Breast epithelium (tissue), 4 donors: ENCODE measurements at places on chromosomes 4 and X. TPM values are rescaled to one million over a fixed set of nuclear protein-coding genes. Genes with fewer than 3 reads are reported as not detected.

The CCDC120 gene
- 6.3 TPM for total RNA-seq

GRCh38 chr4:7956270-7956808, 16.7 kb upstream of the AFAP1 start:
- DNase-seq = no peak
- H3K4me1 ChIP-seq = peaks cover 7% of the 10 kb centered on the region
- H3K27me3 ChIP-seq = no peaks in the 10 kb centered on the region
- no peak overlapping the region for H3K4me3 ChIP-seq

The RTL5 gene
- 5.0 TPM for total RNA-seq

DNA sequence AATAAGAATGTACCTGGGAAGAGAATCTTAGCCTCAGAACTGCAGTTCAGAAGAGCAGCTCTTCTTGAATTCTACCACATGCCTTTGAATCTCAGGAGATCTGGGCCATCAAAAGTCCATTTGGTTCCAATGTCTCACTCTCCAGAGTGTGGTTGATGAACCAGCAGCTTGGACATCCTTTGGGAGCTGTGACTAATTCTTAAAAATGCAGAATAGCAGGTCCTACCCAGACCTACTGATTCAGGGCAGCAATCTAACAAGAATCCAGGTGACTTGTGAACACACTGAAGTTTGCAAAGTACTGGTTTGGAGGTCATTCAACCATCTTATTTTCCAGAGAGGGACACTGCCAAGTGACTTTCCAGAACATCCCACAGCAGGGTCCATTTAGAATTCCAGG, 244.7 kb downstream of the PACRGL start:
- H3K4me3 ChIP-seq = no peak overlapping the region
- no peaks in the 10 kb centered on the region for H3K4me1 ChIP-seq
- no peak overlapping the region for H3K27ac ChIP-seq

DNA sequence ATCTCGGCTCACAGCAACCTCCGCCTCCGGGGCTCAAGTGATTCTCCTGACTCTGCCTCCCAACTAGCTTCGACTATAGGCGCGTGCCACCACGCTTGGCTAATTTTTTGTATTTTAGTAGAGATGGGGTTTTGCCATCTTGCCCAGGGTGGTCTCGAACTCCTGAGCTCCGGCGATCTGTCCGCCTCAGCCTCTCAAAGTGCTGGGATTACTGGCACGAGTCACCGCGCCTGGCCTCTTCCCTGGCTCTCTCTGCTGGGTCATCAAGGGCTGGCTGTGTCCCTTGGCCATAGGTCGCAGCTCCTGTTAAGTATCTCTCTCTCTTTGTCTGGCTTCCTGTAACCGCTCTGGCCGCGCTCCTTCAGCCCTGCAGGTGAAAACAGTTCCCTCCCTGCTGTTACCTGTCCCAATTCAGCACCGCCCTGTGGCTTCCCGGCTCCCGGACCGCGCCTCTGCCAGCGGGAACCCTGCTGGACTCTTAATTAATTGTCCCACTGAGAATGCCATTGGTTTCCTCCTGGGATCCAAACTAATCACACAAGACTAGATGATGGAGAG, 1.3 kb upstream of the RGS12 start:
- H3K36me3 ChIP-seq = no peaks in the 10 kb centered on the region
- H3K4me3 ChIP-seq = peak overlapping the region; percentile 78
- peak; percentile 80 for DNase-seq
- peaks cover 8% of the 10 kb centered on the region for H3K4me1 ChIP-seq
- peak overlapping the region; percentile 96 for H3K27ac ChIP-seq

The SLC2A9 gene
- total RNA-seq = 9.5 TPM

GRCh38 chrX:78618987-78619386, 40.1 kb downstream of the RTL3 start:
- no peak for DNase-seq
- H3K27me3 ChIP-seq = peaks cover 16% of the 10 kb centered on the region
- H3K4me1 ChIP-seq = no peaks in the 10 kb centered on the region

The GALNT7 gene
- total RNA-seq = 67.2 TPM

- no peak overlapping the region for H3K27ac ChIP-seq
- no peaks in the 10 kb centered on the region for H3K27me3 ChIP-seq
- H3K4me3 ChIP-seq = no peak overlapping the region
- no peaks in the 10 kb centered on the region for H3K36me3 ChIP-seq
These were observed 171.6 kb downstream of the PCDH10 start for GRCh38 chr4:133320576-133321170.

- no peaks in the 10 kb centered on the region for H3K4me1 ChIP-seq
- H3K36me3 ChIP-seq = no peaks in the 10 kb centered on the region
These were observed 8.0 kb upstream of the TENM3 start for GRCh38 chr4:182235021-182235795.

GRCh38 chr4:17203797-17204196, 305.4 kb upstream of the LDB2 start:
- DNase-seq = no peak
- H3K4me1 ChIP-seq = no peaks in the 10 kb centered on the region
- no peak overlapping the region for H3K27ac ChIP-seq
- no peaks in the 10 kb centered on the region for H3K36me3 ChIP-seq

GRCh38 chr4:97867557-97868091, 275.7 kb downstream of the STPG2 start:
- H3K4me1 ChIP-seq = no peaks in the 10 kb centered on the region
- DNase-seq = no peak
- no peak overlapping the region for H3K27ac ChIP-seq
- no peaks in the 10 kb centered on the region for H3K36me3 ChIP-seq
- no peak overlapping the region for H3K4me3 ChIP-seq
- H3K27me3 ChIP-seq = no peaks in the 10 kb centered on the region

The RS1 gene
- total RNA-seq = not detected

GRCh38 chr4:153655002-153655541, 29.0 kb upstream of the TLR2 start:
- peaks cover 11% of the 10 kb centered on the region for H3K4me1 ChIP-seq
- H3K27me3 ChIP-seq = no peaks in the 10 kb centered on the region
- no peak overlapping the region for H3K4me3 ChIP-seq
- peak overlapping the region; percentile 67 for H3K27ac ChIP-seq

The FGA gene
- 0.66 TPM for total RNA-seq

The PDLIM3 gene
- total RNA-seq = 181 TPM

GRCh38 chrX:137118136-137118535, 84.3 kb upstream of the GPR101 start:
- H3K27me3 ChIP-seq = no peaks in the 10 kb centered on the region
- no peaks in the 10 kb centered on the region for H3K4me1 ChIP-seq
- H3K36me3 ChIP-seq = no peaks in the 10 kb centered on the region
- H3K27ac ChIP-seq = no peak overlapping the region

The PCDH18 gene
- total RNA-seq = 52.1 TPM

GRCh38 chr4:130074096-130074495, 978.1 kb downstream of the C4orf33 start:
- peak; percentile 25 for DNase-seq
- no peak overlapping the region for H3K27ac ChIP-seq
- H3K27me3 ChIP-seq = no peaks in the 10 kb centered on the region
- H3K36me3 ChIP-seq = no peaks in the 10 kb centered on the region

- no peaks in the 10 kb centered on the region for H3K4me1 ChIP-seq
- no peak for DNase-seq
- H3K27me3 ChIP-seq = no peaks in the 10 kb centered on the region
- H3K36me3 ChIP-seq = no peaks in the 10 kb centered on the region
These were observed 38.4 kb upstream of the PJA1 start for GRCh38 chrX:69203638-69204037.

DNA sequence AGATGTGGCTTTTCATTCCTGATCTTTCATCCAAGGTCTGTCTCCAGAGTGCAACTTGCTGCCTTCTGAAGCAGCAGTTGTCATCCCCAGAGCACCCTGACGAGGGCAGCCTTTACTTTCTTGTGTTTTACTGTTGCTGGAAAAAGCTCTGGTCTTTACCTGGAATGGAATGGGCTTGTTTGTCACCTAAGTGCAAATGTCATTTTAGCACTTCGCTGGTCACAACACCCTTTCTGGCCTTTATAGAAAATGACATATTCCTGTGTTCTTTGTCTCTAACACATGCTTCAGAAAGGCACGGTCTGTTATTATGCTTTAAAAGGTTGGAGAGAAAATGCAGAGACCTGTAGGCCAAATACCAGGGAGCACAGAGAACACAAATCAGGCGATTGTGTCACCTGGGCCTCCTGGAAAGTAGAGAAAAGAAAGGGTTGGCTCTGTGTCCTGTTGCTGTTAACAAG, 332.7 kb upstream of the IGFBP7 start:
- no peaks in the 10 kb centered on the region for H3K36me3 ChIP-seq
- H3K27me3 ChIP-seq = no peaks in the 10 kb centered on the region
- H3K4me1 ChIP-seq = no peaks in the 10 kb centered on the region
- no peak overlapping the region for H3K27ac ChIP-seq
- no peak overlapping the region for H3K4me3 ChIP-seq

- no peak overlapping the region for H3K27ac ChIP-seq
- H3K27me3 ChIP-seq = no peaks in the 10 kb centered on the region
- H3K4me3 ChIP-seq = no peak overlapping the region
- H3K36me3 ChIP-seq = no peaks in the 10 kb centered on the region
- no peaks in the 10 kb centered on the region for H3K4me1 ChIP-seq
- no peak for DNase-seq
These were observed 61.9 kb downstream of the PRSS12 start for GRCh38 chr4:118290951-118291350.

DNA sequence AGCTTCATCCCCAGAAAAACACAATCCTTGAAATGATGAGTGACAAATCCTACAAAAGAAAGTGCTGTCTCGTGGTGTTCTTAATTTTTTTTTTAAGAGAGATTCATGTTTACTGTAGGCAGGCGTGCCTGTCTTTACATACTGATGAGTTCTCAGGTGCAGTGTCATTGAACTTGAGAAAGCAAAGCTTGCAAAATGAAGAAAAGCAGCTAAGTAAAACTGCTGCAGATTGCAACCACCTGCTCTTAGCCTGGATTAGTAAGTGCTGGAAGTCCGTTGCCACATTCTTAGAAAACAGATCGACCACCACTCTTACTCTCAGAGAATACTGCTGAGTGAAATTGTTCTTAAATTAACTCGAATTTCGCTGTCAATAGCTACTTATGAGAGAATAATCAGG, 854.6 kb downstream of the TRIML1 start:
- no peaks in the 10 kb centered on the region for H3K36me3 ChIP-seq
- H3K27me3 ChIP-seq = no peaks in the 10 kb centered on the region
- H3K27ac ChIP-seq = no peak overlapping the region
- DNase-seq = no peak
- no peaks in the 10 kb centered on the region for H3K4me1 ChIP-seq

The MAGEH1 gene
- 23.0 TPM for total RNA-seq

GRCh38 chr4:108042927-108043326, 53.2 kb downstream of the HADH start:
- H3K4me1 ChIP-seq = no peaks in the 10 kb centered on the region
- no peak overlapping the region for H3K27ac ChIP-seq
- no peak for DNase-seq
- no peaks in the 10 kb centered on the region for H3K36me3 ChIP-seq
- H3K4me3 ChIP-seq = no peak overlapping the region
- H3K27me3 ChIP-seq = no peaks in the 10 kb centered on the region

- H3K27me3 ChIP-seq = no peaks in the 10 kb centered on the region
- no peaks in the 10 kb centered on the region for H3K36me3 ChIP-seq
- H3K4me3 ChIP-seq = no peak overlapping the region
- no peak for DNase-seq
- peak overlapping the region; percentile 81 for H3K27ac ChIP-seq
These were observed 41.1 kb upstream of the CBR4 start for GRCh38 chr4:169050881-169051760.

The TIGD4 gene
- 0.66 TPM for total RNA-seq

The SPIN4 gene
- total RNA-seq = 7.5 TPM

DNA sequence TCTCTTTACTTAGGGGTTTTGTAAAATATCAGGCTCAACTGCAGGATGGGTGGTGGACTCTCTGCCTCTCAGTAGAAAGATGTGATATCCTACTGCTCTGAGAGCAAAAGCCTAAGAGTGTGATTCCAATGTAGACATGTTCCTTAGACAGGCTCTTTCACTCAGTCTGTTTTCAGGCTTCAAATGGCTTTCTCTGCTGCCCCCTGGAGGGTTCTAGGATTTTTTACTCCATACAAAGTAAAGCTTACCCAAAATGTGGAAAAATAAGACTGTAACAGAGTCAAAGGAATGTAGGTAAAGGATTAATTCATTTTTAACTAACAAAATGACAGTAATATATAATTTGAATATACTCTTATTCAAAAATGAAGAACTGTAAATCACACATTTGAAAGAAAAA, 32.1 kb downstream of the ZGRF1 start:
- no peak for DNase-seq
- H3K27me3 ChIP-seq = no peaks in the 10 kb centered on the region
- no peak overlapping the region for H3K27ac ChIP-seq
- H3K36me3 ChIP-seq = no peaks in the 10 kb centered on the region
- no peaks in the 10 kb centered on the region for H3K4me1 ChIP-seq

GRCh38 chrX:24292353-24292752, 21.5 kb downstream of the SUPT20HL2 start:
- DNase-seq = no peak
- no peak overlapping the region for H3K27ac ChIP-seq
- no peaks in the 10 kb centered on the region for H3K4me1 ChIP-seq
- peaks cover 45% of the 10 kb centered on the region for H3K27me3 ChIP-seq

DNA sequence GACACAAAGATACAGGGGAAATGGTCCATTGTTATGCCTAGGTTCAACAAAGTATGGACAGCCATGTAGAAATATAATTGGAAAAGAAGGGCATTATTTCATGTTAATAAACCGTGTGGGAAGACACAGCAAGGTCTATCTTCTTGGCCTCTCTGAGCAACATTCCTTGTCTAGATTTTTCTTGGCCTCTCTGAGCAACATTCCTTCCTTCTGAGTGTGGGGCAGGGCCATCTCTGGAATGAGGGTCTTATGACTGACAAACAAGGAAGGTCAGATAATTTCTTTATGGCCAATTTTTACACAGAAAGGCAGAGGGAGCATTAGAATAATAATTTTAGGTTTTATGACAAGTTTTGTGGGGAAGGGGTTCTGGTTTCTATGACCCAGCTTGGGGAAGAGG, 24.3 kb upstream of the MAOA start:
- no peaks in the 10 kb centered on the region for H3K4me1 ChIP-seq
- no peak overlapping the region for H3K27ac ChIP-seq
- no peak overlapping the region for H3K4me3 ChIP-seq
- H3K27me3 ChIP-seq = no peaks in the 10 kb centered on the region

DNA sequence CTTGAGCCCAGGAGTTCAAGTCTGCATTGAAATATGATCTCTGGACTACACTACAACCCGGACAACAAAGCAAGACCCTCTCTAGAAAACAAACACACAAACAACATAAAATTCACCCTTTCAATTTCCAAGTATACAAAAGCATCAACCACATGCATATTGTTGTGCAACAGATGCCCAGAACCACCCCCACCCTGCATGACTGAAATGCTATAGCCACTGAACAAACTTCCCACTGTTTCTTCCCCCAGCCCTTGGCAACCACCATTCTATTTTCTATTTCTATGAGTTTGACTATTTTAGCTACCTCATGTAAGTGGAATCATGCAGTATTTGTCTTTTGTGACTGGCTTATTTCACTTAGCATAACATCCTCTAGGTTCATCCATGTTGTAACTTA, 14.2 kb upstream of the C4orf51 start:
- H3K4me1 ChIP-seq = no peaks in the 10 kb centered on the region
- no peak overlapping the region for H3K4me3 ChIP-seq
- H3K36me3 ChIP-seq = no peaks in the 10 kb centered on the region
- DNase-seq = no peak
- no peaks in the 10 kb centered on the region for H3K27me3 ChIP-seq

- no peak overlapping the region for H3K4me3 ChIP-seq
- H3K27ac ChIP-seq = no peak overlapping the region
- no peaks in the 10 kb centered on the region for H3K4me1 ChIP-seq
- H3K36me3 ChIP-seq = no peaks in the 10 kb centered on the region
- DNase-seq = no peak
These were observed 5.8 kb downstream of the GATA1 start for GRCh38 chrX:48792219-48792618.
